ENCODE measurements at places on chromosomes 3 and 15.

- no peak for DNase-seq
Measured at GRCh38 chr3:151008699-151009098, 36.2 kb upstream of the CLRN1 start.

GRCh38 chr3:80391573-80391972, 623.8 kb upstream of the ROBO1 start:
- DNase-seq, result no peak

GRCh38 chr15:66120422-66120821, 133.1 kb downstream of the MEGF11 start:
- DNase-seq, result no peak

DNA sequence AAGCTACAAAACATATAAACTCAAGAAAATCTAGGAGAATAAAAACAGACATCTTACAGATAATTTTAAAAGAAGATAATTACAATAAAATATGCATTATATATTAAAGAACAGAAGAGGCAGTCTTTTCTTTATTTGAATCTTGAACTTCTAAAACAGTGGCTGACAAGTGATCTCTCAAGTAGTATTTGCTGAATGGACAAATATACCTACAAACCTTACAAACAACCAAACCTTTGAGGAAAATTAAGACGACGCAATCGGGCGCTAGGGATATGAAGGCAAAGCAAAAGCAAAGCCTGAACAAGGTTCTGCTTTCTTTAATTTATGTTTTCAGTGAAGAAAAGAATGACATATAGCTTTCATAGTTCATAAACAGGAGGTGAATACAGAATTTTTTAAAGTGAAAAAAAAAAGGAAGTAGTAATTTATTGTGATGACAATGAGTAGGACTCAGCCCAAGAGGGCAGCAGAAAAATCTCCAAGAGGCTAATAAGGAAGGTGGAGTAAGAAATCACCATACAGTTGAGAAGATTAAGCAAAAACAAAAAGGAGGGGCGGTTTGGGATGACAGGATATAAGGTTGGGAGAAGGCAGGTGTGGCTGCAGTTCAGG, 347.8 kb downstream of the TBC1D5 start:
- DNase-seq, result no peak

- no peak for DNase-seq
Measured at GRCh38 chr15:100466073-100466472, 62.7 kb downstream of the CERS3 start.

DNA sequence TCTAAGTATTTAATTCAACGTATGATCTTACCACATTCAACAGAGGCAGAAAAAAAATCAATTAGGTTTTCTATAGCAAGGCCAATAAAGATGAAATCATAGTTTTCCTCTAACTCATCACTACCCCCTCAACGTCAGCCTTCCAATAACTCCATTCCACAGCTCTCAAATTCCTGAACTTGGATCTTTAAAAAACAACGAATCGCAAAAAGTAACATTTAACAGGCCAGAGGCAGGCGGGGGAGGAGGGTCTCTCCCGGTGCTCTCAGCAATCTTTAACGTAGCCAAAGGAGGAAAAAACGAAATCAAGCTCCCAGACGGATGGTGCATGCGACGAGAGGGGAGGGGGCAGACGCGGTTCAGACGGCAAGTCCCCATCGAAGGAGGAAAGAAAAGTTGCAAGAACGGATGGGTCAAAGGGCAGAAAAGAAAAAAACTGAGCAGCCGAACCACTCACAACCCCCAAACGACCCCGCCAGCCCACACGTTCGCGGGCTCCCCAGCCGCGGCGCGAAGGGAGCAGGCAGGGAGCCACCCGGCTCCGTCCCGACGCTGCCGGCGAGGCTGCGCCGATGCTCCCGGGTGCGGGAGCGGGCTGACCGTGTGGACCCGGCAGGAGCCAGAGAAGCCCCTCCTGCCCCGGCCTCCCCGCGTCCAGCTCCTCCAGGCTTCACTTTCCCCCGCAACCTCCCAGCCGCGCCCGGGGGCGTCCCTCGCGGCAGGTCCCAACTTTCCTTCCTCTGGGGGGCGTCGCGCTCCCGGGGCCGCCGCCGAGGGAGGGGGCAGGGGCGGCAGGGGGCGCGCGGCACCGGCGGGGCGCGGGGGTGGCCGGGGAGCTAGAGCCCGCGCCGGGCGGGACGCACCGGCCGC, 703 bp downstream of the PEAK1 start:
- DNase-seq, result no peak

GRCh38 chr3:94121161-94121560, 58.3 kb downstream of the NSUN3 start:
- DNase-seq, result no peak

DNA sequence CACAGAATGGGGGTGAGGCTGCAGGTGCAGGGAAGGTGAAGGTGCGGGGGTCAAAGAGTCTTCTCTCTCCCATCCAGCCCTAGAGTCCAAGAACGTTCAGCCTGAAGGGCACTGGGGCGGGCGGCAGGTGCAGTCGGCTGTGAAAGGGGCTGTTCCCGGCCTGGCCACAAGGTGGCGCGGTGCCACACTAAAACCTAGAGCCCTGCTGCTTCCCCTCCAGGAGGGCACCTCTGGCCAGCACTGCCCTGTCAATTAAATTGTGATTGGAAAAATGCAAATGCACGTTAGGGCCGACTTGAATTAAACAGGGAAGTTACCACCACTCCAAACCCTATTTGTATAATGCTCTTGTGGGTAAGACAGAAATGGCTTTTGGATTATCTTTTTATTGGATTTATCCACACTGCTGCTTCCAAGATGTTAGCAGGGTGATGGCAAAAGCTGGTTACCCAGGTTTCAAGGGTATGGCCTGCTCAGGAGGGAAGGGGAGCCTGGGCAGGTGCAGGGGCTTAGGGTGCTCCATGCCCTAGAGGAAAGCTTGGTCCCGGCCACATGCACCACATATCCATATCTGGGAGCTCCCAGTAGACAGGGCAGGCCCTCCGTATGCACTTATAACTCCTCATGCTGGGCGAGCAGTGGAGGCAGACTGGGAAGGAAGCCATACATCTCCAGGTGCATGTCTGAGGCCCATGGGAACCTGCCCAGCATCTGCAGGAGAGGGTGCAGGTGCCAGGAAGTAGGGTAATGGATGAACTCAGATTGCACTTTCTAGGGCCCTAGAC, 119.8 kb downstream of the ADCY5 start:
- DNase-seq, result peak; percentile 82

DNA sequence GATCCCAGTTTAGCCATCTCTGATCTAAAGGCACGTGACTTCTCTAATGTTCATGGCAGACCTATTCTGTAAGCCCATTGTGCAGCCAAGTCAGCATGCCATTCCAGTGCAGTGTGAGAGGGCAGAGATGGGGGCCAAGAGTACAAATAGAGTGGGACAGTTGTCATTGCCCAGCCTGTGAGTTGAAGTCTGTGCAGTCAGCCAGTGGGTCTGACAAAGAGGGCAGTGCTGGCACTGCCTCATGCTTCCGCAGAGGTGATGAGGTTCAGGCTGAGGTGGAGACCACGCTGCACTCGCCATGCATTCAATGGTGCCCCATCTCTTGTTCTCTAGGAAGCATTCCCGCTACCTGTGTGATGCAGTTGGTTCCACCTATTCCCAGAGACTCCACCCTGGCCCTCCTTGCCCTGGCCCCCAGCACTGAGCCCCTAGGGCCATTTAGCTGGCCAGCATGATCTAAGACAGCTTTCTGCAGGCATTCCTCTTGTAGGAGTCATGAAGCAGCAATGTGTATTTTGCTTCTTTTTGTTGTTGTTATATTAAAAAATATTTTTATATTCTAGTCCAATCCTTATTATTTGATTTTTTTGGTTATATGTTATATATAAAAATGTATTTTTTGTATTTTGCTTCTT, 3.7 kb downstream of the MRAS start:
- DNase-seq, result no peak

GRCh38 chr3:177364236-177364635, 167.0 kb upstream of the TBL1XR1 start:
- no peak for DNase-seq
